ENCODE measurements at places on chromosomes 4 and X.

GRCh38 chr4:147157860-147158701, 212.4 kb upstream of the TTC29 start:
- DNase-seq, result peak; percentile 28

DNA sequence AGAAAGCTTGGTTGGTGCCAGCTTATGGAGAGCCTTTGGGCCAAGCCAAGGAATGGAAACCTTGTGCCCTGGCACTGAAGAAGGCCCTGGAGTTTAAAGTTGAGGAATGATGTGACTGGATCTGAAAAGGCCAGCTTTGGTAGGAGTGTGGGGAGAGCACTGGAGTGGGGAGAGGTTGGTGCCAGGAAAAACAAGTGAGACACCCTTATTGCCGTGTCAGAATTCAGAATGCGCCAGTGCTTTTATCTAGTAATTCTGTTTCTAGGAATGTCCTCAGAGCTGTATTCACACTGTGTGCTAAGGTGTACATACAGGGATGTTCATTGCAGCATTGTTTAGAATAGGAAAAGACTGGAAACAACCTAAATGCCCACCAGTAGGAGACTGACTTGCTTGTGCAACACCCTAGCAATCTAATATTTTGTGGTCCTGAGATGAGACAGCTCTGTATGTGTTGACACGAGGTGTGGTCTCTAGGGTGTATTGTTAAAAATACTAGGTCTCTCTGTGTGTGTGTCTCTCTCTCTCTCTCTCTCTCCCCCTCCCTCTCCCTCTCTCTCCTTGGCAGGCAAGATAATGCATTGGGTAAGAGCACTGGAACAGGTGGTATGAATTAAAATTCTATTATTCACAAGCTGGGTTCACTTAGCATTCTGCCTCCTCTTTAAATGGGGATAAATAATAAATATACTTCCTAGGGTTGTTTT, 107.8 kb downstream of the GATB start:
- DNase-seq, result no peak

- DNase-seq, result no peak
Observed at GRCh38 chrX:37921758-37922157, 74.4 kb upstream of the DYNLT3 start.

DNA sequence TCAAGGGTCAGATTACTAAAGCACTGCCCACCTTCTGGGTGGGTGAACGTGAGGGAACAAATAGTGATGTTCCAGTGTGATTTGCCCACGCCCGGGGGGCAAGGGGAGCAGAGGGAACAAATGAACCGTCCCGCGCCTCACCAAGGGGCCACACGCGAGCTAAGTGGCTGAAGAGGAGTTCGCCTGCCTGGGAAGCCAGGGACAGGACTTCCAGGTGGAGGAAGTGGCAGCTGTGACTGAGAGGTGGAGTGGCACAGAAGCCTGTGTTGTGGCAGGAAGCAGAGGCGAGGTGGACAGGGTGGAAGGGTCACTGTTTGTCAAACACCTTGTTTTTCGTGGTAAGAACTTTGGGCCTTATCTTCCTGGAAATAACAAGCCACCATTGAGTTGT, 9.0 kb upstream of the SORBS2 start:
- no peak for DNase-seq

DNA sequence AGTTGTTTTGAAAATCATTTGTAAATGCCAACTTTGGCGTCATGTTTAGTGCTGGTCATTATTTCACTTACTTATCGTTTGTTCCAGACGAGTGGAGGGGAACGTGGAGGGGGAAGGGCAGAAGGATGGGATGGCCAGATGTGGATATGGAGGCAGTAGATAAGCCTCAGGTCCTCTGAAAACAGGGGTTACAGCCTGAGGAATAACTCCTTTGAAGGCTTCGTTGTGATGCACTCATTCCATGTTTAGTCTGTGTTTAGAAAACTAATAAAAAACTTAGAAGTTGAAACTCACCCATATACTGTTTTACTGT, 1.1 kb downstream of the MOB1B start:
- no peak for DNase-seq

DNA sequence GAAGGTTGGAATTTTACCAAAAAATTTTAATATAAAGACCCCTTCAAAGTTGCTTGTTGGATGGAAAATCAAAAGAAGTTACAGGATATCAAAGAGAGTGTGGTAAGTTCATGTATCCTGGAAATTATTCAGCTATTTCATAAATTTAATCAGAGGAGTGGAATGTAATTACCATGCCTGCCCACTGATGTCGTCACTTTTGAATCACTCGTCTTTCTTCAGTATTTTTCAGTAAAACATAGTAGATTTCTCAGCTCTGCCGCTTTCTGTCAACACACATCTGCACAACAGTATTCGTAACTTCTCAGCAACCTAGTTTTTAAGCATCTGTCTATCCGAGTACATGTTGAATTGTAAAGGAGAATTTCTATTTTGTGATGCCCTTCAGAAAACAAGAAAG, 2163.0 kb upstream of the AGA start:
- no peak for DNase-seq

- DNase-seq, result no peak
Observed at GRCh38 chrX:12469296-12469695, 321.9 kb upstream of the PRPS2 start.

GRCh38 chr4:55611358-55612059, 19.5 kb upstream of the PDCL2 start:
- no peak for DNase-seq

DNA sequence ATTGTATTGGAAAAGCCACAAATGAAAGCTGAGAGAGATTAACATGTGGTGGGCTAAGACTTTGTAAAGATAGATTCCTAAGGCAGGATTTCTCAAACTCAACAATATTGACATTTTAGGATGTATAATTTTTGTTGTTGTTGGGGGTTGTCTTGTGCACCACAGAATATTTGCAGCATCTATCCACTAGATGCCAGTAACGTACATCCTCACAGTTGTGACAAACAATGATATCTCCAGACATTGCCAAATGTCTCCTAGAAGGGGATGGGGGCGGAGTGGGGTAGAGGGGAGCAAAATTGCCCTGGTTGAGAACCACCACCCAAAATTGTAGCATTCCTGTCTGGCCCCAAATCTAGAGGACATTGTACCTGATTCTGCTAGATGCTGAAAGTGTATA, 14.7 kb upstream of the CBR4 start:
- DNase-seq, result peak; percentile 36

DNA sequence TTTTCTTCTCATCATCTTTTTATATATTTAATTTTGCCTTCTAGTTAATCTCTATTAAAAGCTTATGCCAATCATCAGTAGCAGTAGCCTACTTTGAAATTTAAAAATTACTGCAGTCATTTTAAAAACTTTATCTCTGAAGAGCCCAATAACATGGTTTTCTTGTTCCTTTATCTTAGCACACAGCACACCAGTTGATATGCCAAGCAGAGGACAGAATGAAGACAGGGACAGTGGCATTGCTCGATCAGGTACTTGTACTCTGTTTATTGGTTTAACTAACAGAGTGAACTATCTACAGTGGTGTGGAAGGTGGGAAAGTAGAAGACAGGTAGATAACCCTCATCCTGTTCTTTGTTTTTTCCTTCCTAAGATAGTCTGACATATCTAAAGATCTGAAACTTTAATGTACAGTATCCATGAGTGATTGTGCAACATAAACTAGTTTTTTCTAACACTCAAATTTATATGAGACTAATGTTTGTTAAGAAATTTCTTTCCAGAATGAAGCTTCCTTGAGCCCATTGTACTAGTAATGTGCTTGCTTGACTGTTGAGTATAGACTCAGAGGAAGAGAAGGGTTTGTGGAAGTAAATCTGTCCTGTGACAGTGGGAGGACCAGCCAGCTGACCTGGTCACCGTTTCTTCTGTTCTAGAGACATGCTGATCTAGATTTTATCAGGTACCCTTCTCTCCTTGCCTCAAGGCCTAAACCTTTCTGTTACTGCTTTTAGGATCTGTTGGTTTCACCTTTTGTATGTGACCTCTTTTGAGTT, 66.6 kb downstream of the FNIP2 start:
- DNase-seq, result no peak
